Stomach (tissue), 19 donors: ENCODE measurements at places on chromosomes 3 and 15.

DNA sequence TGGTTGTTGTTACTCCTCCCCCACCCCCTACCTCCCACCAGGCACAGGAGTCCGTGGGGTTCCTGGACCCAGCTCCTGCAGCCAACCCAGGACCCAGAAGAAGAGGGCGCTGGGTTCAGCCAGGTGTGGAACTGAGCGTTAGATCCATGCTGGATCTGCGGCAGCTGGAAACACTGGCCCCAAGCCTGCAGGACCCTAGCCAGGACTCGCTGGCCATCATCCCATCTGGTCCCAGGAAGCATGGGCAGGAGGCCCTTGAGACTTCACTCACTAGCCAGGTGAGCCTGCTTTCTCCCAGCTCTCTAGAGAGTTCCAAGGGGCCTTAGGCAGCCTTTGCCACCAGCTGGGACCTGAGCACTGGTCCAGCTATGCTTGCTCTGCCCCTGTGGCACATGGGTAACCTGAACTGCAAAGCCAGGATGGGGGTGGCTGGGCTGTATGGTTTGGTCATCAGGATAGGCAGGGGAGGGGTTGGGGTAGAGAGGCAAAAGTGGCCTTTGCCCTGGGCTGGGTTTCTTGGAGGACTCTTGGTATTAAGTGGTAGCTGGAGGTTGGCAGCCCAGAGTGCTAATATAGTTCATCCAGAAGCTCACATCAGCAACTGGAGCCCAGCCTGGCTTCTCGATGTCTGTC, 7.0 kb upstream of the JMJD7 start:
- DNase-seq: peak; percentile 83

DNA sequence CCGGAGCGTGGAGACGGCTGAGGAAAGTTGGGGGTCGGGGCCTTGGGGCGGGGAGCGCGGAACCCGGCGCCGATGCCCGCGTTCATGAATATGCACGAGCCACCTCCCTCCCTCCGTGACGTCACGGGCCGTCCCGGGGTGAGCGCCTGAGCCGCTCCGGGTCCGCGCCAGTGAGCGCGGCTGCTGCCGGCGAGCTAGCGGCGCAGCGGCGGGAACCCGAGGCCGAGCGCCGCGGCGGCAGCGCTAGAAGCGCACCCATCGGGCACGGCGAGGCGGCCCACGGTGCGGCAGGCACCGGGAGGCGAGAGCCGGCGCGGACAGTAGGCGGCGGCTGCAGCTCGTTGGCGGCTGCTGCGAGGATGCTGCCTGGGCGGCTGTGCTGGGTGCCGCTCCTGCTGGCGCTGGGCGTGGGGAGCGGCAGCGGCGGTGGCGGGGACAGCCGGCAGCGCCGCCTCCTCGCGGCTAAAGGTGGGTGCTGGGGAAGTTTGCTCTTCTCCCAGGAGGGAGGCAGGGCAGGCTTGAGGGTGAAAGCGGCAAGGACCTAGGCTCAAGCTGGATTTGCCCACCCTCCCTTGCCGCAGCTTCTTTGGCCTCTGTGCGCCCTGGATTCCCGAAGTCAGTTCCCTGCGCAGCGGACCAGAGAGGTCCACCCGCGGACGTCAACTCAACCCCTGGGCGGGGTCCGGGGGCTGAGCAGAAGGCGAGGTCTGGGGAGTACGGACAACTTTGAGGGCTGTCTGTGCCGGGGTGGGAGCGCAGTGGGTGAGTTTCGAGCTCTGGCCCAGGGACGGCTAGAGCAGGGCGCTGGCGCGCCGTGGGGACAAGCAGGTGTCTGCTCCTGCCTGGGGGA, at the start of gene CLSTN2:
Gene CLSTN2, plus strand, starts transcription at position 170 of the 850 bp plus-strand sequence.
- DNase-seq: peak; percentile 38

- no peak for DNase-seq
These were observed 130.0 kb downstream of the DMXL2 start for GRCh38 chr15:51492528-51492927.

GRCh38 chr3:50194903-50195500, 3.6 kb downstream of the GNAT1 start:
- DNase-seq: peak; percentile 42

- DNase-seq: no peak
These were observed 18.3 kb downstream of the LRRC49 start for GRCh38 chr15:70910958-70911357.

- no peak for DNase-seq
These were observed 85.3 kb downstream of the PLXNA1 start for GRCh38 chr3:127068111-127068810.

- no peak for DNase-seq
These were observed 113.5 kb upstream of the TOPAZ1 start for GRCh38 chr3:44128057-44128775.

DNA sequence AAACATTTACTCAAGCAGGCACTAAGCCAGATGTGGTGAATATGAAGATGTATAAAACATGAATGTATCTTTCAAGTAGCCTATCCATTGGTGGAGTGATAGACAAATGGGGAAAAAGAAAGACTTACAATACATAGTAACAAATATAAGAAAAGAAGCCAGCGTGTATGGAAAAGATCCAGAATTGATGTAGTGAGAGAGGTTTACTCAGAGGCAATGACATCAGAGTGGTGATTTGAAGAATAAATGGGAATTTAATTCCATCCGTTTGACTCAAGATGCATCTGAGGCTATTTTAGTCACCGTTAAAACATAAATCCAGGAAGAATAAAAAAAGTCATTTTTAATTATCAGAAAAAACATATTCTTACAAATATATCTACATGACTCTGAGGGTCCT, 162.6 kb downstream of the IL1RAP start:
- no peak for DNase-seq

- no peak for DNase-seq
These were observed 42.6 kb downstream of the MYZAP start for GRCh38 chr15:57634290-57634689.

DNA sequence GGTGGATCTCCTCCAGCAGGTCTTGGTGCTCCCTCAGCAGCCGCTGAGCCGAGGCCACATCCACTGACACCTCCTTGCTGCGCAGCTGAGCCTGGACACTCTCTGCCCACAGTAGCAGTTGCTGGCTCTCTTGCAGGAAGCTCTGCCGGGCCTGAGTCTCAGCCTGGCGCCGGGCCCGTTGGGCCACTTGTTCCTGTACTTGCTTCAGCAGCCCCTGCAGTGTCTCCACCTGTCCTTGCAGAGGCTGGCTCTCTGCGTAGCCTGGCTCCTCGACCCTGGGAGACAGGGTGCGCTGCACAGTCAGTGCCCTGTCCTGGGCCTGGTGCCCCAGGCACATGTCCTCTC, 15.5 kb downstream of the SPTBN5 start:
- DNase-seq: no peak

GRCh38 chr15:79004336-79004735, 59.5 kb upstream of the CTSH start:
- peak; percentile 62 for DNase-seq

DNA sequence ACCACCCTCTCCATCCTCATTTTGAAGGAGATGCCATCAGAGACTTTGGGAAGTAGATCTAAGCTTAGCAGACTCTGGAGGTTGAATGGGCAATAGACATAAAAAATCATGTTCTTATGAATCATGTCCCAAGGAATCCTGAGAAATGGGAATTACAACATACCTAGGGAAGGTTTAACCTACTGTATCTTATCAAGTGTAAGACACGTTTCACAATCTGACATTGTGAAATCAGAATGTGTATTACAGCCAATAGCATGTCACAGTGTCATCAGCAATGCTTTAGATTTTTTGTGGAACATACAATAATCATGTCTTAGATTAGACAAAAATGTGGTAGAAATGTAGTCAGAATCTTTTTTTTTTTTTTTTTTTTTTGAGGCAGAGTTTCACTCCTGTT, 332.4 kb upstream of the TLE3 start:
- DNase-seq: no peak

DNA sequence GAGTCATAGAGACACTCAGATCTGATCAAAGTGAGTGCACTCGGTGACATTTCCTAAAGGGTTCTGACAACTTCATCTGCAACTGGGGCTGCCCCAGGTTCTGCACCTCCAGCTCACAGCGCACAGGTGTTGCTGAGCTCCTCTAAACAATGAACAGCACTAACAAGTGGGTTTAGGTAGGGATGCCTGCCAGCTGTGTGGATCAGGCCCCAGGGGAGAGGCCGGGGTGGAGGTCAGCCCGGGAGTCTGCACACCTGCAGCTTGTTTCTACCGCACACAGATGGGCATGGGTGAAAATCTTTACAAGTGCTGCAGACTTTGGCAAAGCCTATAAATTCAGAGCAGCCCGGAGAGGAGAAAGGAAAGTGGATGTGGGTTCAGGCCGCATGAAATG, 355 bp downstream of the FBXW12 start:
- no peak for DNase-seq

GRCh38 chr3:123453675-123454074, 4.8 kb upstream of the ADCY5 start:
- DNase-seq: no peak

DNA sequence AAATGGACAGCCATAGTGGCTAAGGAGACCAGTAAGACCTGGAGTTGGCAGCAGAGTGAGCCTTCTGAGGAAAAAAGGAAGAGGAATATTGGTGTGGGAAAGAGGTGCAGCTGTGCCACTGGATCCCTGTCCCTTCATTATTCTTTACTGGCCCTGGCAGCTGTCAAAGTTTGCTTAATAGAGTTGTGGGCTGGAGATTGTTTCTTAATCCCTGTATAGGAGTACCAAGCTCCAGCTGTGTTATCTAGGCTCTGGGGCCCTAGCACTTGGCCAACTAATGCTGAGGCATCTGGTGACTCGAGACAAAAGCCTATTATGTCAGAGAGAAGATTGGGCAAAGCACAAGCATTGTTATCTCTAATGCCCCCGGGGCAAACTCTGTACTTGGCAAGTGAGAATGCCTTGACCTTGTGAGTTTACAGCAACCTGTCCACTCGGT, 61.4 kb downstream of the ZNF609 start:
- peak; percentile 51 for DNase-seq

- DNase-seq: no peak
These were observed 55.6 kb downstream of the CCR3 start for GRCh38 chr3:46297658-46298423.

GRCh38 chr3:48301800-48302166, 31.7 kb downstream of the SPINK8 start:
- DNase-seq: peak; percentile 26

DNA sequence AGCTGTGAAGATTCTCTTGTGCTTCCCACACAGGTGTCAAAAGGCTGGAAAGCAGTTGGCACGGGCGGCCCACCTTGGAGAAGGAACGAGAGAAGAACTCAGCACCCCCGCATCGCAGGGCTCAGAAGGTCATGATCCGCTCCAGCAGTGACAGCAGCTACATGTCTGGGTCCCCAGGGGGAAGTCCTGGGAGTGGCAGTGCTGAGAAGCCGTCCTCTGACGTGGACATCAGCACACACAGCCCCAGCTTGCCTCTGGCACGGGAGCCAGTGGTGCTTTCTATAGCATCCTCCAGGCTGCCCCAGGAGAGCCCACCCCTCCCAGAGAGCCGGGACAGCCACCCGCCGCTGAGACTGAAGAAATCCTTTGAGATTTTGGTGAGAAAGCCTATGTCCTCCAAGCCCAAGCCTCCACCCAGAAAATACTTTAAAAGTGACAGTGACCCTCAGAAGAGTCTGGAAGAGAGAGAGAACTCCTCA, 31.4 kb downstream of the STARD5 start:
- DNase-seq: no peak

GRCh38 chr3:50192689-50193141, 1.3 kb downstream of the GNAT1 start:
- DNase-seq: peak; percentile 82

- DNase-seq: no peak
These were observed 61.8 kb downstream of the ARHGEF26 start for GRCh38 chr3:154182975-154183374.

DNA sequence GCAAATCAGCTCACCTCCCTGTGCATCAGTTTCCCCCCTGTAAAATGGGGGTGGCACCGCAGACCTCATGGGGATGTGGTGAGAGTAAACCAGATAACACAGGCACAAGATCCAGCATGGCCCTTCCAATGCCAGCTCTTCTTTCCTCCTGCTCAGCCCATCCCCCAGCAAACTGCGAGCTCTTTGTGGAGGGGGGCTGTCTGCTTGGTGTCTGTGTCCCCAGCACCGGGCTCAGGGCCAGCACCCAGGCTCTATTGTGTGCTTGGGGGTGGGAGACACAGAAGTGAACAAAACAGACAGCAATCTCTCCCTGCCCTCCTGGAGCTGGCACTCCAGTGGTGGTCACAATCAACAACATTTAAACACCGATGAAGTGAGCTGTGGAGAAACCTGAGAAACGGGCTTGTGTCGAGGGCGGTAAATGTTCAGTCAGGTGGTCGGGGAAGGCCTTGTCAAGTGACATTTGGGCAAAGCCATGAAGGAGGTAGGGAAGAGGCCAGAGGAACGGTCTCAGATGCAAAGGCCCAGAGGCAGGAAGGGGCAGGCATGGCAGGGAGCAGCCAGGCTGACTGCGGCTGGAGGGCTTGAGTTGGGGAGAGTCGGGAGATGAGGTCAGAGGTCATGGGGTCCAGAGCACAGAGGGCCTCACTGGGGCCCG, 28.4 kb downstream of the GRIP2 start:
- DNase-seq: no peak

- no peak for DNase-seq
These were observed 39.5 kb upstream of the NSMCE3 start for GRCh38 chr15:29309139-29309538.
